ENCODE measurements at places on chromosomes 16 and 17. TPM values are rescaled to one million over a fixed set of nuclear protein-coding genes. Genes with fewer than 3 reads are reported as not detected.

DNA sequence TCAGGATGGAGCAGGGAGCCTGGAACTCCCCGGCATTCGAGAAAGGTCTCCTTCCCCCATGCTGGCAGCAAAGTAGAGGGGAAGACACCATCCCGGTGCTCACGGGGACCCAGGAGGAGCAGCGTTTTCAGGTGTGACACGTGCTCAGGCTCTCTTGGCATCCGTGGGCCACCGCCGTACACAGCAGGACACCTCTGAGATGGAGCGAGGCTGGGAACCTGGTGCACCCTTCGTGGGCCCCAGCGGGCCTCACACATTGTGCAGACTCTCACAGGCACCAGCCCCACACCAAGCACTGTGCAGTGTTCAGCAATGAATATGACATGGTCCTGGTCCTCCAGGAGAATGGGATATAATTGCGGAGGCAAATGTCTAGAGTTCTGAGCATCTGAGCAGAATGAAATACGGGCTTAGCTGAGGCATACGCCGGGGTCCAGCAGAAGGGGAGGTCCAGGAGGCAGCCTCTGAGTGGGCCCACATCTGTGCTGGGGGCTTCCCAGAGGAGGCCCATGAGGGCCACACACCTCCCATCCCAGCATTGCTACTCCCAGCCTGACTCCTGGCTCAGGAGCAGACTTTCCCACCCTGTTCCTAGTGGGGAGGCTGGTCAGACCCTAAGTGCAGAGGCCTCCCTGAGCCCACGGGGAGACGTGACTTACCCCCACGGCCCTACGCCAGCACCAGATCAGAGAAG lies 72.6 kb downstream of the ABR start:
- DNase-seq = no peak

DNA sequence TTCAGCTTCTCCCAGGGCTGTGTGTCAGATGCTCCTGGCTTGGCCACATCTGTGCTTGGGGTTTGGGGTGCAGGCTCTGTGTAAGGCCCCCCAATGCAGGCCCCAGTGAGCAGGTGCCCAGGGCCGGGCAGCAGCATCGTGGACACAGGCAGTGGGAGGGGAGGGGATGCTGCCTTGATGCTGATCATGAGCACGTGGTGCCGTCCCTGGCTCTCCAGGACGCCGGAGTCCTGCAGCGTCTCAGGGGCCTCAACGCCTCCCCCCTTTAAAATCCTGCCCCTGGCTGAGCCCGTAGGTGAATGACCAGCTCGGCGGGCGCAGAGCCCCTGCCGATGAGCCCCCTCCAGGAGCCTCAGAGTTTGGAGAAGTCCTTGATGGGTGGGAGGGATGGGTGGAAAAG lies 9.0 kb downstream of the METRNL start:
- no peak for DNase-seq

DNA sequence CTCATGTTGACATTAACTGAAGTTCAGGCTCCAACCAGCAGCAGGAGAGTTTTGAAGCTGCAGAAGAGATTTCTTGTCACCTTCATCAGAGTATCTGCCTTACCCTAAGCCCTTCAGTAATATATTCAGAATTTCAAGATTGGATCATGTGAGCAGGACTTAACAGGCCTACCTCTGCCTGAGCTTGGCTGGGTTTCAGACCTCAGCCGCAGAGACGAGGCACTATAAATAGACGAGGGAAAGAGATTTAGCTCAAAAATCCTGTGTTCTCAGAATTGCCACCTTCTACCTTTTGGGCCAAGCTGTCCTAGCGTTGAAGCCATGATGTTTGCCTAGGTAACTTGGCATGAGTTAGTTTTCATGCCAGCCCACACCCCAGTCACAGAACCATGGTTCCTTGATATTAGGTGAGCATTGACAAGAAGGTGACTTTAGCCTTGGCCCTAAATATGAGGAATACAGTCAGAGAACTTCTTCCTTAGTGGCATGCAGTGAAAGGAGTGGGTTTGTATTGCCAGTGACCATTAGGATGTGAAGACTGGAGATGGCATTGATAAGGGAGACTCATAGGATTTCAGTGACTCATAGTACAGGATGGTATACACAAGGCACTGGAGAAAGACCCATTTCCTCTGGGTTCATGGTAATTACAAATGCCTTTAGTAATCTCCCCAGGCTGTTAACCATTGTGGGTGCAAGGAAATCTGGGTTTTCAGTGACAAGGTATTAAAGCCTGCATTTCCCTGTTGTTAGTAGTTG lies 224.3 kb downstream of the MSI2 start:
- peak; percentile 51 for DNase-seq

GRCh38 chr17:49748223-49748622 lies 15.7 kb downstream of the FAM117A start:
- no peak for DNase-seq

Gene SMTNL2
- 47.4 TPM for total RNA-seq

Gene TNRC6A
- 37.0 TPM for total RNA-seq

Data from left ventricle myocardium superior (tissue), 1 donor.